ENCODE measurements at places on chromosomes 6 and 20.

GRCh38 chr6:145532361-145532760 lies 203.0 kb downstream of the EPM2A start:
- no peak for DNase-seq

DNA sequence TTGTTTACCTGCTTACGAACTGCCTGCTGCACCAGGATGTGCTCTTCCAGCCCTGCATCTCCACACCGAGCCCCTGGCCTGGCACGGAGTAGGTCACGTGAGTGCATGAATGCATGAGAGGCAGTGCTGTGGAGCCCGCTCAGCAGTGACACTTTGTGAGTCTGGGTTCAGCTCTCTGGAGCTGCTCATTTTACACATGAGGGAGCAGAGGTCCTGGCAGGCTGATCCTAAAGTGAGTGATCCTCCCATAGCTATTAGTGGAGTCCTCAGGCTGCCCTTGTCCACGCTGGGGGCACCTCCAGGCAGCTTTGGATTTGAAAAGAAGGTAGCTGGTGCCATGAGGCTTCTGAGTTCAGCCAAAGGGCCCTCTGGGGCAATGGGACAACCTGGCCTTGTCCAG lies 64.2 kb downstream of the EDN3 start:
- DNase-seq = no peak

DNA sequence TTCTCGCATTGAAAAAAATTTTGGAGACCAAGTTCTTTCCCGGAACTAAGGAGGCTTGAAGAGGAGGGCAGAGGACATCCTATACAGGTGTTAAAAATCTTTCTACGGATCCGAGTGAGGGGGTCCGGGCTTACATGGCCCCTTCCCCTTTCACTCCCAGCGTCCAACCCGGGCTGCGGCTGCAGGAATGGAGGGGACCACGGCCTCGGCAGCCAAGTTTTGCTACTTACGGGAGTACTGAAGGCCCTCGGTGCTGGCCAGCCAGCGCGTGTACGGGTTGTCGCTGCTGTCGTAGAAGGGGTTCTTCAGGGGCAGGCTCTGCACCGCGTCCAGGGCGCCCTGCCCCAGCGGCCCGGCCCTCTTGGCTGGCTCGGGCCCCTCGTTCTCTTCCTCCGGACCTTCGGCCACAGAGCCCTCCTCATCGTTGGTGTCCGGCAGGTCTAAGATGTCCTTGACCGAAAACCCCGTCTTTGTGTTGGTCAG lies 642 bp downstream of the NKX2-2 start:
- peak; percentile 11 for DNase-seq

- DNase-seq = no peak
Measured at GRCh38 chr6:5674141-5674540, 332.6 kb downstream of the NRN1 start.

DNA sequence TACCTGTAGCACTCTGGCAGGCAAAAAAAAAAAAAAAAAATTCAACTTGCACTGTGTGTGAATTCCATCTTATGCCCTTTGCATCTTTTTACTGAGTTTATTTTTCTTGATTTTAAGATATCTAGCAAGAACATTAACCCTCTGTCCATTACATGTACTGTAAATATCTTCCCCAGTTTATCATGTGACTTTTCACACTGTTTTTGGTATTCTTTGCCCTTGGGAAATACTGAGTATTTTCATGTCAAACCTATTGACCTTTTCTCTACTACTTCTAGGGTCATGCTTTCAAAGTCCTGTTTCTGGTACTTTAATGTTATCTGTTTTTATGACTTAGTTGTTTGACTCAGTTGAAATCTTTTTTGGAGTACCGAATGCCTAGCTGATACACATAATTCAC lies 843 bp upstream of the HUS1B start:
- DNase-seq = no peak

GRCh38 chr6:7454696-7455358 lies 65.2 kb downstream of the RIOK1 start:
- DNase-seq = no peak

DNA sequence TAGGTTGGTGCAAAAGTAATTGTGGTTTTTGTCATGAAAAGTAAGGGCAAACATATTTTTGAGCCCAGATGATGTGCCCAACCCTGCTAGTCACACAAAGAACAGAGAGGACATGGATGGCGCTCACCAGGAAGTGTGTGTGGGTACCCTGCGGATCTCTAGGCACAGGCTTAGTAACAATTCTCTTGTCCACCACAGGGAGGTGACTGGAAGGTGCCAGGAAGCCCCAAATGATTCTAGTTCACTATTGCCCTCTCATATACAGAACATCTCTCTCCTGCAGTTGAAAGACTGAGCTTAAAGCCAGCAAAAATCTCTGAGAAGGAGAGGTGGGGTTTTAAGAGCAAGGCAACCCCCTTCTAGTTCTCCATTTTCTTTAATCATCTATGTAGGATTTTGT lies 272.1 kb upstream of the TAB2 start:
- DNase-seq = no peak

- DNase-seq = no peak
Measured at GRCh38 chr20:2302384-2303060, 6.7 kb downstream of the TGM3 start.
